Kidney epithelial cell (primary cell): ENCODE measurements at places on chromosomes 6 and 20.

DNA sequence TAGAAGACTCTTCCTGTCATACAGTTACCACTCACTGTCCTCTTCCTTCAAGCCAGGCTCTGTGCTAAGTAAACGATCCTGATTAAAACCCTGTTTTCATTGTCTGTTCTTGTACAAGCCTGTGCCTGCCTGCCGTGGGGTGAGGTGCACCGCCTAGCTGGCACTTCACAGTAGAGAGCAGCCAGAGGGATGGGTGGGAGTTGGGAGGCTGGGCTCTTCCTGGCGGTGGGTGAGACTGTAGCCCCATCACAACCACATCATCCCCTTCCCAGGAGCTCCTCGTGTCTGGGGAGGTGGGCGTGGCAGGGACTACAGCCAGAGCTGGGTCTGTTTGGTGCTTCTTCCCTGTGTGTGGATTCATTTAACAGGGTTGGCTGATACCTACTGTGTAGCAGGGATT is 382.0 kb downstream of the TAF4 start:
- no peak for DNase-seq

- DNase-seq: no peak
Observed at GRCh38 chr6:44635486-44635885, 248.0 kb downstream of the CDC5L start.

- no peak for DNase-seq
Observed at GRCh38 chr6:36033935-36034334, 6.3 kb downstream of the MAPK14 start.

DNA sequence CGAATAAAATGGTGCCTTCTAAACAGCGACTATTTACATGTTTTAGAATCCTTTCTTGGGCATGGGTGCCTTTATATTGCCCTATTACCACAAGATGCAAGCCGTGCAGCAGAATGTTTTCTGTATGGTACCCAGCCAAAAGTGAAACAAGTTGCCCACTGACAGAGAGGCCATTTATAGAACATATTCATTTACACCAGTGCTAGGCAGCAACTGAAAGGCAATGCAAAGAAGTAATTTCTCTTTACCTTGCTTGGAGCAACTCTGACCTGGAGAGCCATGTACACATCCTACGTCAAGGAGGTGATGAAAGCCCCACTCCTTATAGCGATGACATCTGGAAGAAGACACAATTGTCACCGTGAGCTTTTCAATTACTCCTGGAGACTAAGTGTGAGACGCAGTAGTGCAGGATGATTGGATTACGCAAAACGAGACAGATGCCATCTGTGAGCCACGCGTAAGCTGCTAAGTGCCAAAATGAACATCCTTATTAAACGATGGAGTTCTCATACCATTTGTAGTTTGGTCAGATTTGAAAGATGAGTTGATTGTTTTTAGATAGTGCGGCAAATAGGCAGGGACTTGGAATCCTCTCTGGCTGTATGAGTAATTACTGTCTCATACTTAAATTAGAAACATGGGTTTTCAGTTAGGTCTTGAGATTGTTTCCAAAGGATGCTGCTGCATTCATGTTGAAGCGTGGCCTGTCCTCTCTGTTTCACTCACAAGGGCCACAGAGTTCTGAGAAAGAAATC is at the start of gene TMEM244:
TMEM244 (minus strand) TSS at position 408 of the 758 bp plus-strand sequence; CDS start at position 281, 127 bp downstream.
- no peak for DNase-seq

DNA sequence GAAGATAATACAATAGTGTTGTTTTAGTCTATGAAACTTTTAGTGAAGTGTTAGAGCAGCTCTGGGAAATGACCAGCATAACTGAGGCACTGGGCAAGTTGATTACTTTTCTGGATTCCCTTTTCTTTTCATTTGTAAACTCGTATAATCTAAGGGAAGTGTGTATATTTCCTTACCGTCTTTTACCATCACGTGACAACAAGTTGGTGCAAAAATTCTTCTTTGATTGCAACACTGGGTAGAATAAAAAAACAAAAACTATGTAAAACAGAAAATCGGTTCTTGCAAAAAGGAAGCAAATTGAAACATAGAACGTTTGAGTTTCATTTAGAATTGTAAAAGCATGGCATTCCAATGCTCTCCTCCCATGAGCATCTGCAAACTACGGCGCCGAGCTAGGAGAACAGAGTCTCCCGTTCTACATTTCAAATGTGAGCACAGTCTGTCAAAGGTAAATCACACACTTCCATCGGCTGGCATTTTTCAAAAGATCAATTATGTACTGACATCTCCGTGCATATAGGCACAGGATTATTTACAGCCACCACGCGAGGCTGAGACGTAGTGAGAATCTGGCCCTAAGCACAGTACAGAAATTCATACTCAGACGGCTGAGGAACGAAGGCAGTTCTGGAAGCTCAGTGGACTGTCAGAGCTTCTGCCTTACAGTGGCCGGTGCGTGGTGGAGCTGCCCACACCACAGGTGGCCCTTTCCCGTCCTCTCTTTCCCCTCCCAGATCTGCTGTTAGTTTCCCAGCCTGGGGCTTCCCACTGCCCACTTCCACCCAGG is 314.0 kb downstream of the BMP7 start:
- DNase-seq: no peak

GRCh38 chr6:129321303-129321702 is 388.7 kb downstream of the ARHGAP18 start:
- no peak for DNase-seq

- no peak for DNase-seq
Observed at GRCh38 chr6:132404736-132405135, 3.5 kb upstream of the MOXD1 start.

GRCh38 chr20:56875052-56875659 is 246.1 kb downstream of the TFAP2C start:
- DNase-seq: peak; percentile 73

- DNase-seq: no peak
Observed at GRCh38 chr6:101534821-101535220, 141.3 kb downstream of the GRIK2 start.

- DNase-seq: no peak
Observed at GRCh38 chr6:72464246-72464645, 157.6 kb upstream of the KCNQ5 start.

DNA sequence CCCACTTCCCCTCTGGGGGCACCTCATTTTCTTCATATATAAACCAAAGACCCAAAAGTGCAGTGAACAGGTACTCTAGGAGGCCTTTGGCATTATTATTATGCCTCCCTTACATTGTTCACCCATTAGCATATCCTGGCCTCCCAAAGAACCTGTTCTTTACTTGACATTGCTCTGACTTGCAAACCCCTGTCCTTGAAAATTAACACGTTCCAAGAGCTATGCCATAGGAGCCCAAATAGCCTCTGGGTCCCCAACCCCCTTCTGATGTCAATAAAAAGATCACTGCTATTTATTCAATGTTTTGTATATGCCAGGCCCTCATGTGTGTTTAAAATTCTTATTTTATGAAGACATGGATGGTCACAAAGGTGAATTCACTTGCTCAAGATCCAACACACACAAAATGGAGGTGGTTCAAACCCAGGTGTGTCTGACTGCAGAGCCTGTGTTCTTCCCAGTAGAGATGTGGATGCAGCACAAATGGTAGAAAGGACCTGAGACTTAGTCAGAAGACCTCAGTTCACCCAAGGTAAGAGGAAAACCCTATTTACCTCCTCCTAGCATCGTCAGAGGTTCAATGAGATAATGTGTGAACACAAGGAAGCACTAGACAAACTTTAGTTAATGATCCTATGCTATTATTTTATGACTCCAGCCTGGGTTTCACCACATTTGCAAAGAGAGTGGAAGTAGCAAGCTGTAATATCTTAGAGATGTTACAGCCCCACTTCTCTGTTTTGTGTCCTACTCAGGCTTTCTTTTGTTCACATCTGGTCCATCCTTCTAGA is 36.6 kb downstream of the BCL2L1 start:
- DNase-seq: no peak

GRCh38 chr6:167588181-167588919 is 238.4 kb upstream of the AFDN start:
- DNase-seq: no peak

DNA sequence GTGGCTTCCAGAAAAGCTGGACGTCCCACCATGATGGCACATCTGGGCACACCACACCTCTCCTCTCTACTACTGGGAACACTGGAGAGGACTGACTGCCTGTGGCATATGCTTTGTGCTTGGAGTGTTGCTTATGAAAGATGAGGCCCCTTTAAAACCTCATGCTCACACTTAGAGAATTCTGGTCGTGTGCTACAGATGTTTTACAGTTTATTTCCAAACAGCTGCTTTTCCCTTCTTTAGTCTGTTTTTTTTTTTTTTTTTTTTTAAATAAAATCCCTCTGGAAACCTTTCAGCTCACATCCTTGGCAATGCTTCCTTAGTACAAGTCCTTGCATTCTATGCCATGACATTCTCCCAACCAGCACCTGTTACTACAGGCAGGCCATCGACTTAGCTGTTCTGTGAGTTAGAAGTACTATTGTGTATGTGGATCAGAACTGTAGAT is 60.3 kb downstream of the BMP6 start:
- DNase-seq: no peak

DNA sequence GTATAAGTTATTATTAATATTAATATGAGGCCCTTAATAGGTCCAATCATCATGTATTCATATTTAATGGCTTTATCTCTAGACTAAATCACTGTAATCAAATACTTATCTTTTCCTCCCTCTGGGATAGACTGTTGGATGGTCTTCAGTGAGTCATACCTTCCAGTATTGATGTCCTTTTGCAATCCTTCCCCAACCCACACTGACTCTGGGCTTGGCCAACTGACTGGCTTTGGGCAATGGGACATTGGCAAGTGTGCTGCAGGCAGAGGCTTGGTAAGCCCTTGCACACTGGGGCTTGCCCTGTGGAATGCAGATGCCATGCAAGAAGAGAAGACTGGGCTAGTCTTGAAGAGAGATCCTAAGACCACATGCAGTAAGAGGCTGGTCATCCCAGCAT is 136.6 kb downstream of the CCDC170 start:
- DNase-seq: no peak

DNA sequence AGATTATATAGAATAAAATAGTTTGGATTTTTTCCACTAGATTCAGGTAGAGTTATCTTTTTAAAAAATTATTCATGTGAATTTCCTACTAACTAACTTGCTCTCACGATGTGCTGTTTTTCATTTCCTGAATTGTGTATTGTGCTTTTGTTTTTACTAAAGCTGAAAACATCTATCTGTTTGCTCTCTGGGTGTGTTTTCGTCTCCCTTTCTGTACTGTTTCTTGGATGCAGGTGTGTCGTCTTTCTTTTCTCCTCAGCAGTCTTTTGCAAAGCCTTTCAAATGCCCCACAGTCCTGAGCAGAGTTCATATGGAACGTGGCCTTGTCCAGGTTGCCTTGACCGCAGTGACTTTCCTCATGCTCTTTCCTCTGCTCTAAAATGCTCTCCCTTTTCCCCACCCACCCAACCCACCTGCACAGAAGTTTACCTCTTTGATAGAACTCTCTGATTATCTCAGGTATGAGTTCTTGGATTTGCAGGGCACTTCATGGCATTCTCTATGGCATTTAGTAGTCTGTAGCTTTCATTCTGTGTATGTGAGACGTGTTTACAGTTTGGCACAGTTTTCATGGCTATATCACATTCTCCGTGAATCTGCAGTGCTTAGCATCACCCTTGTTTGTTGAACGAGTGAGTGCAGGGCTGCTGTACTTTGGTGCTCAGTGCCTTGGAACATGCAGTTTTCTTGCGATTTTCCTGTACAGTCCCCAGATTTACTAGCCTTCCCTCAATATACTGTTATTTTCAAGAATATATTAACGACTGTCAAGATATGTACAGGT is 77.1 kb downstream of the FARS2 start:
- DNase-seq: no peak

- no peak for DNase-seq
Observed at GRCh38 chr20:22412977-22413868, 171.1 kb downstream of the FOXA2 start.

DNA sequence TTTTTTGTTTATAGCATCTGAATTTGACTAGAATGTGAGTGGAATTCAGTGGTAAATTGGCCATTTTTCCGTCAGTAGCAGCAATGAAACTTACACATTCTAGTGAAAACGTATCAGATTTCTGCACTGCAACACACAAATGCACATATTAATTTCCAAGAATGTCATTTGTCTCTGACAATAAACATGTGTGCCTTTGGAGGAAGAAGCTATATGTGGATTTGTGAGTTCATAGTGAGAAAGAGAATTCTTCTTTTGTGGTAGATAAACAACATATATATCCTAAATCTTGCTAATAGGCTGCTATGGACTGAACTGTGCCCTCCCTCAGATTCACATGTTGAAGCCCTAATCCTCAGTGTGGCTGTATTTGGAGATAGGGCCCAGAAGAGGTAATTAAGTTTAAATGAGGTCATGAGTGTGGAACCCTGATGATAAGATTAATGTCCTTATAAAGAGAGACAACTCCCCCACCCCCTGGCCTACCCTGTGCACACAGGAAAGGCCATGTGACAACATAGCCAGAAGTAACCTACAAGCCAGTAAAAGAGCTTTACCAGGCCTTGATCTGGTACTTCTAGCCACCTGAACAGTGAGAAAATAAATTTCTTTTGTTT is 200.2 kb upstream of the EYA4 start:
- no peak for DNase-seq

DNA sequence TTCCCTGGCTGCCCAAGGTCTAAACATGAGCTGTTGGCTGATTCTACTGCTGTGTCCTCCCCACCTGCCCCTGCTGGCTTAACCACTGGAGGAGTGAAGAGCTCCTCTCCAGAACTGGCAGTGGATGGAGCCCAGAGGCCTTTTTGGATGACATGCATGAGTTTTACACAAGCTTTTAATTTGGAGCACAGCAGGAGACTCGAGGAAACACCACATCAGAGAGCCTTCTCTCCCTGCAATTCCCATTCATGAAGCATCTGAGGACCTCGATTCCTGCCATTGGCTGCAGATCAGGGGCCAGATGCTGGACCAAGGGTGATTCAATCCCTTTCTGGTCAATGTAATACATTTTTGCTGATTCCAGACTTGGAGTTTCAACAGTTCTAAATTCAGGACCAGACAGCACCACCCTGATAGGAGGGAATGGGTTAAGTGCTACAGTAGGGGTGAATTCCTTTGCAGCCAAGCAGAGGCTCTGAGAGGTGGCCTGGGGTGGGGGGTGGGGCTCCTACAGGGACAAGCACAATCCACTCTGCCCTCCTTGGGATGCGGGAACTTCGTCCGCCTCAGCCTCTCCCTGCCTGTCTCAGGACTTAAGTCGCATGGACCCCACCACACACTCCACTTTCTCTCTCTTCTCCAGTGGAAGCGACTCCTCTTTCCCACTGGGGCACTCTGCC is 599 bp upstream of the PSORS1C1 start:
- no peak for DNase-seq

DNA sequence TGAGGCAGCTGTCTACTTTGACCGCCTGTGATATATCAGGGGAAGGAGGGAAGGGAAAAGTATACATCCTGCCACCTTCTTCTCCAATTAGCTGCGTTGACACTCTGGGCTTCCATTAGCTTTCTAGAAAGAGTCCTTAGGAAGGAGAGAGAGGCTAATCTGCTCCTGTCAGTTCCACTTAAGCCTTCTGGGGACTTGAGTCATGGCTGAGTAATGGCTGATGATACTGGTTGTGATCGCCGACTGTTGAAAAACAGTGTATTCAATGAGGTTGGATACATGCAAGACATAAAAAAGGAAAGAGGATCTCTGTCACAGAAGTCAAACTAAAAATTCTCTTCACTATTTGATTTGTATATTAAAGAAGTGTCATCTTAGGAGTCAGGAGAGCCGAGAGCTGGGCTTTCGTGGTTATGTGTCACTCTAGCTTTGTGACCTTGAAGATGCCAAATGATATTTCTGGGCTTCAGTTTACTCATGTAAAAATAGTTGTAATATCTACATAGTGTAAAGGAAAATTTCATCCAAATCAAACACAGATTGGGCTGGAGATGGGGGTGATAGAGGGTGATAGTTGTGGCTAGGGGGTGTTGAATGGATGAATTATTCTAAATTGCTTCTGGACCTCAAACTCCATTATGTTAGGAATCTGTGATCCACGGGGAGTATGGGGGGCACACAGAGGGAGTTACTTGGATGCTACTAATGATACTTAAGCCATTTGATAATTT is 189.0 kb downstream of the UST start:
- DNase-seq: no peak
